ENCODE measurements at places on chromosomes 7 and 10.

DNA sequence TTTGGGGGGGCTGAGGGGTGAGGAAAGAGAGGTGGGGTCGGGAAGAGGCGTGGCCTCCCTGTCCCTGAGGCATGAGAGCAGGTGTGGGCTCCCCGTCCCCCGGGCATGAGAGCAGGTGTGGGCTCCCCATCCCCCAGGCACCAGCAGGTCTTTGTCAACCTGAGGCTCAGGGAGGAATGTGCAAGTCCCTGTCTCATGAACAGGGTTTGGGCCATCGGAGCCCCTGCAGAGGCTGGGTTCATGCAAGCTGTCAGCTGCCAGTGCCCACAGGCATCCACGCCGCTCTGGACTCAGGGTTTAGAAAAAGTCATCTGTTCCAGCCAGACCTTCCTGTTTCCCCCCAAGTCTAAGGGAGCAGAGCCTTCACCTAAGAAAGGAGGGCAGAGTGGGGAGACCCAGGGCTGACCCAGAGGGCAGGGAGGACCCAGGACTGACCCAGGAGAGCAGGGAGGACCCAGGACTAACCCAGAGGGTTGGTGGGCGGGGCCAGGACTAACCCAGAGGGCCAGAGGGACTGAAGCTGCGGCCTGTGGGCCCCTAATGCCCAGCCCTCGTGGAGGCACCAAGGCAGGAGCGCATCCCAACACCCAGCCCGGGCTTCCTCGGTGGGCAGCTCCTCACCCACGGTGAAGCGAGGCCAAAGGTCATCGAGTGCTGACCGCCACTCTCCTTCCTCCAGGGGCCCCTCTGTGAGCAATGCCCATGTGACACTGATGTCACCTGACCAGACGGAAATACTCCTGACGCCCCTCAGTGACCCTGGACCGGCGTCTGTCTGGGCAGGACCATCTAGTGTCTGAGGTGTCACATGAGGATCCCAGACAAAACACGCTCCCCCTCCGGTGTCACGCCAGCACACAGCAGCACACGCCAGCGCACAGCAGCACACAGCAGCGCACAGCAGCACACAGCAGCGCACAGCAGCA is 28.9 kb upstream of the GPR146 start:
- DNase-seq: no peak

DNA sequence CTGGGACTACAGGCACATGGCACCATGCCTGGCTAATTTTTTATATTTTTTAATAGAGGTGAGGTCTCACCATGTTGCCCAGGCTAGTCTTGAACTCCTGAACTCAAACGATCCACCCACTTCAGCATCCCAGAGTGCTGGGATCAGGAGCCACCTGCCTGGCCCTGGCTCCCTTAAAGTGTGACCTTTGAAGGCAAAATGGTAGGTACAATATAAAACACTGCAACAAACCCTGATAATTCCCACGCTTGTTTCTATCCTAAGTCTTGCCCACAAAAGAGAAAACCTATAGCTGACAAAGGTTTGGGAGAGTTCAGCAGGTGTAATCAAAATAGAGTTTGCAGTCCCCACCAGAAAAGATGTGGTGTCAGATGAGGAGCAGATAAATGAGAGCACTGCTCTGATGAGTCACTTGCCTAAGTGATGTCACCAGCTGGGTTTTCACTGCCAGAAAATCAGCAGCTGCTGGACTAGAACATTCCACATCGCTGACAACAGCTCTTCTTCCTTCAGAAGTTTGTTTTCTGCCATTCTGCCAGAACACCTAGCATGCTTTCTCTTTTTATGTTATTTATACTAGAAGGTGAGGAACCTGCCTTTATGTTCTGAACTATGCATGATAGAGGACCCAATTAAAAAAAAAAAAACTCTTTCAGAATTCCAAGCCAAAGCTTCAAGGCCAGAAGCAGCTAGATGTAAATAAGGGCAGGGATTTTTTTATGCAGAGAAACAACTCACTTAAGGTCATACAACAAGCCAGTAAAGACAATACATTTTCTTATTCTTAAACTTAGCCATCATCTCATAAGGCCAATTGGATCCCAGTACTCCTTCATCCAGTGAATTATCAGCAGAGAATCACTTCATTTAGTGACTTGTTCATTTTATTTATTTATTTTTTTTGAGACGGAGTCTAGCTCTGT is 18.0 kb downstream of the PURB start:
- DNase-seq: no peak

- DNase-seq: no peak
Measured at GRCh38 chr7:107014387-107015023, 30.0 kb upstream of the PRKAR2B start.

- DNase-seq: no peak
Measured at GRCh38 chr10:13191362-13191761, 30.0 kb downstream of the MCM10 start.

DNA sequence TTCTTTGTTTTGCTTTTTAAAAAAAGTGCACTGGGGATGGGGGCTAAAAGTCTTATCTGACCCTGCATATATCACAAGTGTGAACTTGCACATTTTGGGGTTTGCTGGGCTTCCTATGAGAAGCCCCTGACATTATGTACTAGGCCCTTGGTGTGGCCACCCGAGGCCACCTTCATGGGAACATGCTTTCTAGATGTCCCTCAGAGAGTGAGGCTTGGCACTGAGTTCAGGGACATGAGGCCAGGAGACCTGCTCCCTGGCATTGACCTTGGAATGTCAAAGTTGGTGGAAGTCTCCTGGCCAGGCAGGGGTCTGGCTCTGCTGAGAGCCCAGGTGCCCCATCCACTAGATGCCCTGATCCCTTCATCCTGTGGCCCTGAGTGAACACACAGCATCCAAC is 536.2 kb downstream of the TCERG1L start:
- no peak for DNase-seq

DNA sequence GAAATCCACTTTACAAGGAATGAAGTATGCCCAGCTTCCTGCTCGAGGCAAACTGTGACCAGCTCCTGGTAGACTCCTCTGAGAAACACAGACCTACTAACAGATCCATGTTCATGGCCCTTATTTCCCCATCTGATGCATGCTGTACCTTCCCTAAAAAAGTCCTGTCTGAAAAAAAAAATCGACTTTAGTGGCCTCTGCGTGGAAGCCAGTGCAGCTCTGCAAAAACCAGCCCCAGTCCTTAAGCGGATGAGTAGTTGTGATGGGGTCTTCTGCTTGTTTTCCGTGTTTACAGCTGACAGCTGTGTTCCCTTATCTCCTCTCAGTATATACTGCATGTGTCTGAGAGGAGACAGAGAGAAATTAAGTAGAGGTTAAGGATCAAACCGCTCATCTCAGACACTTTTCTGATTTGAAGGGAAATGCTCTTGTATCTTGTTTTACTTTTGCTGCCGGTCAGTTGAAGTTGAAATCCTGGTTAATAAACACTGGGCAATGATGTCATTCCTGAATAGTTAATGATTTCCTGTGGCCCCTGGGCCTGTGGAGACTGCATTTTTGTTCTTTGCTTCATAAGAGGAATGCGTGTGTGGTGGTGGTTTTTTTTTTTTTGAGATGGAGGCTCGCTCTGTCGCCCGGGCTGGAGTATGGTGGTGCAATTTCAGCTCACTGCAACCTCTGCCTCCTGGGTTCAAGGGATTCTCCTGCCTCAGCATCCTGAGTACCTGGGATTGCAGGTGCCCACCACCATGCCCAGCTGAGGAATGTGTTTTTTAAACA is 67.6 kb downstream of the DOCK1 start:
- DNase-seq: no peak

- DNase-seq: no peak
Measured at GRCh38 chr7:30175180-30175579, 40.4 kb downstream of the MTURN start.

DNA sequence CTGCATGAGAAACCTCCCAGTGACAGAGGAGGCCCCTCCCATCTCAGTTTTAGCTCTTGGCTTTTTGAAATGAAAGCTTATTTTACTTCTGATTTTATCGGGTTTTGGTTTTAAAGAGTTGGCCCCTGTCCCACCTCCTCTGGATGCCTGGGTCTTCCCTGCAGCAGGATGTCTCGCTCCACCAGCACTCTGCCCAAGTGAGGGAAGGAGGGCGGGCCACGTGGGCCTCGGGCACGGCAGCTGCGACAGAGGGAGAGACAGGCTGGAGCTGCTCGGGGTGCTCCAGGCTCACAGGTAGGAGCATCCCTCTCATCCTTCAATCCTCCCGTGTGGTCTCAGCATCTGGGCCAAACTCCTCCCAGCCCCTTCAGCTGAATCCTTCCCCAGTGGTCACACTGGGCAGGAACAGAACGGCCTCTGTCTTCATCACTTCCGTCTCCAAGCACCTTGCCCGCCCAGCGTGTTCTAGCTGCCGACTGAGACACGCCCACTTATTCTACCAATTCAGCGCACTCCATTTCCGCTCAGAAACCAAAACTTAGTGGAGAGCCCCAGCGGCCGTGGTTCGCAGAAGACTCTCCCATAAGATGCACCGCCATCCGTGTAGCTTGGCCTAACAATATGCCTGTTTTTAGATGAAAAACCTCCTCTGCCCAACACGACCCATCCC is 222.9 kb downstream of the GLRX3 start:
- DNase-seq: no peak

DNA sequence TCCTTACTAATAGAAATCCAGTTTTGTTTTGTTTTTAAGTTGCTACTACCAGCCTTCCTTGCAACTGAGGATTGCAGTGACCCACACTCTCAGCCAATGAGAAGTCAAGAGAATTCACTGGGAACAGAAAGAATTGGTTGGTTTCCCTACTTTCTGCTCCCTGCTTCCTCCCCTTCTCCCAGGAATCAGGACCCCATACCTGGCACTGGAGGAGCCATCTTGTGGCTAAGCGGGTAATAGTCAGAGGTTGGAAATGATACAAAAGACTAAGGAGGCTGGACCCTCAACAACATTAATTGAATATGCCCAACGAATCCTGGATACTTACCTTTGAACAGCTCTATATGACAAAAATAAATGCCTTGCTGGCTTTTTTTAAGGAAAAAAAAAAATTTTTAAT is 6.3 kb downstream of the TMEM176A start:
- DNase-seq: no peak

DNA sequence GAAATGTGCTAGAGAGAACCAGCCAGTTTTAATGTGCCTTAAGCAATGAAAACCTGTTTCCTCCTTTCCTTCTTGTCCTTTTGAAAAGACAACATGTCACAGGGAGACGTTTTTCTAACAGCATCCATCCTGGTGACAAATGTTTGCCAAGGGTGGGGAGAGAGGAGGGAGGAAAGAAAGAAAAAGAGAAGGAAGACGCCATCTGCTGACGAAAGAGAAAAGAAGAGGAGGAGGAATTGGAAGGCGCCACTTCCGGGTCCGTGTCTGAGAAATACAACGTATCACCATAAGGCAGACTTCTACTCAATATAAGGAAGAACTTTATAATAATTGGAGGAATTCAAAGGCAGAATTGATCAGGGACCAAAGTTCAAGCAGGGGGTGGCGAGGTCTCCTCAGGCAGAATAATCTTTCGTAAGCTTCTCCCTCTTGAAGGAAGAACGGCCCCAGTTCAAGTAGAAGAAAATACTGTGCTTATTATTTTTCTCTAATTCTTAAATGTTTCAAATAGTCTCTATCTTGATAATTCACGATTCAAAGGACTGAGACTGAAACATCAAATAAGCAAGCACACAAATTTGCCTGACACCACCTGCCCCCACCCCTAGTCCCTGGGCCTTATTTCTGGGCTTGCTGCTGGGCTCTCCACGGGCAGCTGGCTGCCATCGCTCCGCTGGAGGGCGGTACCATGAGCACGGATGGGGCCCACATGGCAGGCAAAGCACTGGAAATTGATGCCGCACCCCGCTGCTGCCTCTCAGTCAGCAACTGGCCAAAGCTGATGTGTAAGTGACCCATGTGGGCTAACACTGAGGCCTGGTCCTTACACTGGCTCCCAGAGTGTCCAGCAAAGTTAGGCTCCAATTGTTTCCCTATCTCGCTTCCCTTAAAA is 273.7 kb upstream of the KLF14 start:
- DNase-seq: peak; percentile 60

DNA sequence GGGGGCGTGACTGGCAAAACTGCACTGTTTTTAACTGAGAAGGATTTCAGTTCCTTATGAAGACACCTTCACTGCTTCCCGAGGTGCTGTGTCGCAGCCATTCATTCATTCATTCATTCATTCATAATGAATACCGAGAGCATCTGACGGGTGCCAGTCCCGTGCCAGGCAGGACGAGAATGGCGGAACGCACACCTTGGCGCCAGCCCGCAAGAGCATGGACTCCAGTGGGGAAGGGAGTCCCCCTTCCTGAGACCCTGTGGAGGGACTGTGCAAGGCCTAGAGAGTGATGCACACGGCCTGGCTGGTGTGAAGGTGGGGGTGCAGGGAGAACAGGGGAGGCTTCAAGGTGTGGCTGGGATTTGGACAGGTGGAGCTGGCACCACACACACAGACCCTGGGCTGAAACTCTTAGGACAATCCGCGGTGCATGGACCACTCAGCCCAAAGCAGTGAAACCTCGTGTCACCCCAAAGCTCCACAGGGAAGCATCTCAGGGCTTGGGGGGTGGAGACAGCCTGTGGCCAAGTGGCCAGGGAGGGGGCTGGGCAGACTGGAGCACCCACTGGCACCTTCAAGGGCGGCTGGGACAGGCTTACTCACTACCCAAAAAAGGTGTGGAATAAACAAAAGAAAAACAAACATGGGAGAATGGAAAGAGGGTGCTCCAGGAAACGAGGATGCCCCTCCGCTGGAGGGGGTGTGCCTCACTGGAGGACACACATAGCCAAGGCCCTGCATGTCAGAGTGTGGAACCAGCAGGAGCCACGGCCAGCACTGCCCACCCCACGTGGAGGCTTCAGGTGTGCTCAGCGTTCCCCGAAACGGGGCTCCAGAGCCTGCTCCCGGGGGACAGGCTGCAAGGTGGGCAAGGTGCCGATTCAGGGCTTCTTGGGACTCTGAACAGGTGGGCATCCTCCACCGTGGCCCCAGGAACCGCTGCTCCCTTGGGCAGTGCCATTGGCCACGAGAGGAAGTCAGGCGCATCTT is 37.7 kb downstream of the EBF3 start:
- DNase-seq: no peak

DNA sequence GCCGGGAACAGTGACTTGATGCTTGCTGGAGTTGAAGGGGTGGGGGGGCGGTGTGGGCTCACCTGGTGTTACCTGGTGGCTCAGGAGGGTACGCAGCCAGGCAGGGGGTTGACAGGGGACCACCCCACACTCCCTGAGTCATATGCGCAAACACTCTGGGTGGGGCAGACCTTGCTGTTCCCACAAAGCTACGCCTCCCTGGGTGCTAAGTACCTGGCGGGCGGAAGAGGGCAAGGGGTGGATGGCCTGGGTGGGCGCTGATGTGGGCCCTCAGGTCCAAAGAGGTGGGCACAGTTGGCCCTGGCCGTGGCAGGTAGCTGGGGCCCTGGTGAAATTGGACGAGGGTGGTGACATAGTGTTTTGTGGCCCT is 13.9 kb downstream of the STX1A start:
- no peak for DNase-seq
